ENCODE measurements at places on chromosomes 4 and X.

DNA sequence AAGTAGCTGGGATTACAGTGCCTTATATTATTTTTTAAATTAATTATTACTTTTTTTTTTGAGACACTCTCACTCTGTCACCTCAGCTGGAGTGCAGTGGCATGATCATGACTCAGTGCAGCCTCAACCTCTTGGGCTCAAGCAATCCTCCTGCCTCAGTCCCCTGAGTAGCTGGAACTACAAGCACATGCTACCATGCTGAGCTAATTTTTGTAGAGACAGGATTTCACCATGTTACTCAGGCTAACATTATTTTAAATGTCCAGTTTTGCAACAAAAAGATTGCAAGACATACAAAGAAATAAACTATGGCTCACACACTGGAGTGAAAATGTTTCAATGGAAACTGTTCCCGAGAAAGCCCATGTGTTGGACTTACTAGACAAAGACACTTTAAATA is 59.2 kb downstream of the MND1 start:
- DNase-seq: no peak

GRCh38 chr4:74374561-74375327 is 9.8 kb downstream of the EREG start:
- no peak for DNase-seq

DNA sequence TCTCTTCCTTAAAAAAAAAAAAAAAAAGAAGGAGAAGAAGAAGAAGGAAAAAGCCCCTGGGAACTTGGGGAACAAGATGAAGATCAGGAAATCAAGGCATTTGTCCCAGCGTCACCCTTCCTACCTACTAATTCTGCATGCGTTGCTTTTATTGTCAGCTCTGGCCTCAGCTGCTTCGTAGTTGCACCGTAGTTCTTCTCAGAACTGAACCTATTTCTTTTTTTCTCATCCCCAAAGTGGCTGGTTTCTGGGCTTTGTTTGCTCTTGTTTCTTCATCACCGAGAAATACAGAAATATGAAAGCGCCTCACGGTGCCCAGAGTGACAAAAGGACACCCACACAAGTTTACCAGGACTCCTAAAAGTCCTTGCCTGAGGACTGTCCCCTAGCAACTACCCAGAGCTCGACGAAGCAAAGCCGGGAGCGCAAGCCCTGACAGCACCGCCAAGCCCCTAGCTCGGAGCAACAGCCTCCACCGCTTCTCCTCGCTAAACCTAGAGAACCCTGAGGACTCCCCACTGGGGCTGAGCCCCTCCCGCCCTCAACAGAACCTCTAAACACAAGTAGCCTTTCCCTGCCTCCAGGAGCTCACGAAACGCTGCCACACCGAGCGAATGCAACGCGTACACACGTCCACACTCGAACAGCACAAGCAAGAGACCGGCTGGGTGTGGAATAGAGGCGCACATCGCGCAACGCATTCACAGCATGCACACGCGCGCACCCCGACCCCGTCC is 710 bp downstream of the PRKG2 start:
- no peak for DNase-seq

DNA sequence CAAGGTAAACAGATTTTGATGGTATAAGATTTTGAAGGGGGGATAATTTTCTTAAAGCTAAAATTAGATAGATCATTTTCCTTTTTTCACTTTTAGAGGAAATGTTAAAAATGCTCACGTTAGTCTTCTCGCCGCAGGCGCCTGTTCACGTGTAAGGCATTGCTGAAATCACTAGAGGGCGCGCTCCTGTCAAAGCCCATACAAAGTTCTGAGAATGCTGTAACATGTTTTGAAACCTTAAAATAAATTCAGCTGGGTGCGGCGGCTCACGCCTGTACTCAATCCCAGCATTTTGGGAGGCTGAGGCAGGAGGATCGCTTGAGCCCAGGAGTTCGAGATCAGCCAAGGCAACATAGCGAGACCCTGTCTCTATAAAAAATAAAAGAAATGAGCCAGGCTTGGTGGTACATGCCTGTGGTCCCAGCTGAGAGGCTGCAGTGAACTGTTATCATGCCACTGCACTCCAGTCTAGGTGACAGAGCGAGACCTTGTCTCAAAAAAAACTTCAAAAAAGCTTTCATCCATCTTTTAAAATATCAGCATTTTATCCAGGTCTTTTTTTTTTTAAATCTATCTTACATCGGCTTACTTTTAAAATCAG is 138.0 kb downstream of the RBMX2 start:
- peak; percentile 5 for DNase-seq

DNA sequence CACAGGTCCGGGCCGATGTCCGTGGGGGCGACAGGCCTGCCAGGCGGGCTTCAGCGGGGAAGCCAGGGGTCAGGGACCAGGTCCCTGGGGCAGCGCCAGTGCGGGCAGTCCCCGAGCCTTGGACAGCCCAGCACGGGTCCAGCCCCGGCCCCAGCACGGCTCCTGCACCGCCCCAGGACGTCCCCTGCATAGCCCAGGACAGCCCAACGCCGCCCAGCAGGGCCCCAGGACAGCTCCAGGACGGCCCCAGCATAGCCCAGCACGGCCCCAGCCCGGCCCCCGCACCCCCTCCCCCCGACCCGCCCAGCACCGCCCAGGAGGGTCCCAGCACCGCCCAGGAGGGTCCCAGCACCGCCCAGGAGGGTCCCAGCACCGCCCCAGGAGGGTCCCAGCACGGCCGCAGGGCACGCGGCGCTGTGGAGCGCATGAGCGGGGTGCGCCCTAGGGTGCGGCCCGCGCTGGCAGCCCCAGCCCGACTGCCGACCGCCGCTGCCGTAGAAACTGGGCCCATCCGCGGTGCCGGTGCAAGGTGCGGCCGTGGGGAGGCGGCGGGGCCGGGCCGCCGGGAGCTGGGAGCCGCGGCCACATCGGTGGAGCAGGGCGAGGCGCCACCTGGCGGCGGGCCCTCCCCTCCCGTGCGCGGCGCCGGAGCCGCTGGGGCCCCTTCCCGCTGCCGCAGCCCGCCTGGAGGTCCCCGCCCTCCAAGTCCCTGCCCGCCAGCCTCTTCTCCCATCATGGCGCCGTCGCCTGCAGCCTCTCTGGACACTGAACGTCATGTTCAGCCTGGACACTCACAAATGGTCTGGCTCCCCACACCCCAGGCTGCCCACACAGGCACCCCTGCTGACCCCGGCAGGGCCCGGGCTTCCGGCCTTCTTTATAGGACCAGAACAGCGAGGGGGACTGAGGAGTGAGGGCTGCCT is 106.8 kb upstream of the NKX1-1 start:
- no peak for DNase-seq

DNA sequence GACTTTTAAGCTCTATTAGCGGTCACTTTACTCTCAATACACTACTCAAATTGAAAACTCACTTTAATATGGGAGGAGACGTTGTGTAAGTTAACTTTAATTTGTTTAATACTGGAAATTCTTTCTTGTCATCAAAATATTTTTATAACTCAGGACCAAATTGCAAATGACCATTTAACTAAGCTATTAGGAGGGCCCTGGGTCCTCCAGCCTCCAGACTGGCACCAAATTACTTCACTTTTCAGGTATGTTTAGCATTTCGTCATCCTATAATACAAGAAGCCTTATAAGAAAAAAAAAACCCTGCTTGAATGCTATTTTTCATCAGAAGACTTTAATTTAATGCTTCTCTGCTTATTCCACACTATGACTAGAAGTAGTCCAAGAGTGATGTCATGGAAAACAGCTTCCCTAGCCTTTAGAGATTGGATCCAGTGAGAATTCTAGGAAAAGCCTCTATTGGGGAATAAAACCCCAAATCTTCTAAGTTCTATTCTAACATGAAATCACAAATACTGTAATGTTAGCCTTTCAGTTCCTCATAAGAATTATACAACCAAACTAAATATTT is 6.6 kb downstream of the KLHL15 start:
- no peak for DNase-seq

- no peak for DNase-seq
These were observed 69.6 kb downstream of the CD38 start for GRCh38 chr4:15847746-15848145.

GRCh38 chr4:79864500-79865200 is 208.4 kb downstream of the ANTXR2 start:
- DNase-seq: no peak

DNA sequence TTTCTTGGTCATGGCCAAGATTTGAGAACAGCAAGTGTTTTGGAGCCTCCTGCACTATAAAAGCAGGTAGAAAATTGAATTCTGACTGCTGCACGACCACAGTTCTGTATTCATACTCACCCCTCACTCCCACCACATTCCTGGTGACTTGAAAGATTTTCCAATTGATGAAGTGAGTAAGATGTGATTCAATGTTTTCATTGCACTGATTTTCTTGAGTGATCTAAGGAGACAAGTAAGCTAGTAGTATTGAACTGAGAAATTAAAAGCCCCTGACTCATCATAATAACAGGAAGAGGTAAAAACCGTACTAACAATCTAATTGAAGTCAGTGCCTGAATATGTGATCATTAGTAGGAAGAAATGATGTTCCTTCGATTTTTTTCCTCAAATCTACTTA is 6.1 kb upstream of the SEC24D start:
- no peak for DNase-seq

GRCh38 chrX:110258552-110258951 is 59.3 kb downstream of the AMMECR1 start:
- no peak for DNase-seq

GRCh38 chr4:119210775-119211174 is 1.7 kb upstream of the USP53 start:
- DNase-seq: no peak

GRCh38 chrX:142483965-142484364 is 278.9 kb upstream of the MAGEC2 start:
- no peak for DNase-seq

- no peak for DNase-seq
These were observed 101.3 kb downstream of the CORIN start for GRCh38 chr4:47736555-47736954.

GRCh38 chrX:117996918-117997480 is 119.6 kb downstream of the KLHL13 start:
- no peak for DNase-seq

DNA sequence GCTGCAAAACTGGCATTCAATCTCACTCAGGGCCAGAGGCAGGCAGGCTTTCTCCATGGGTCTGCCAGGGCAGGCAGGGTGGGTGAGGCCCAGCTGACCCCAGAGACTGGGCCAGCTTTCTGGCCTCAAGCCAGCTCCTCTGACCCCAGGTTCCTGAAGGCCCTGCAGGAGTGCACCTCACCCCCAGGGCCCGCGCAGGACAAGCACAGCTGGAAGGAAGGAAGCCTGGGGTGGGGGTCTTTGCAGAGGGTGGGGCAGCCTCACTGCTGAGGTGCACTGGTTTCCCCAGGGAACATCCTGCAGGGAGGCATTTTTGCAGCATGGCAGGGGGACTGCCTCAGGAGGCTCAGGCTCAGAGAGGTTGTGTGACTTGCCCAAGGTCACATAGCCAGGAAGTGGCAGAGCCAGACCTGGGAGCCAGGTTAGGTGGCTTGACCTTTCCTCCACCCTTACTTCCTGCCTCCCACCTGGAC is 31.5 kb upstream of the AFAP1 start:
- no peak for DNase-seq

GRCh38 chr4:168883513-168883912 is 126.5 kb downstream of the CBR4 start:
- DNase-seq: no peak

GRCh38 chrX:13279279-13280018 is 40.4 kb downstream of the ATXN3L start:
- no peak for DNase-seq

DNA sequence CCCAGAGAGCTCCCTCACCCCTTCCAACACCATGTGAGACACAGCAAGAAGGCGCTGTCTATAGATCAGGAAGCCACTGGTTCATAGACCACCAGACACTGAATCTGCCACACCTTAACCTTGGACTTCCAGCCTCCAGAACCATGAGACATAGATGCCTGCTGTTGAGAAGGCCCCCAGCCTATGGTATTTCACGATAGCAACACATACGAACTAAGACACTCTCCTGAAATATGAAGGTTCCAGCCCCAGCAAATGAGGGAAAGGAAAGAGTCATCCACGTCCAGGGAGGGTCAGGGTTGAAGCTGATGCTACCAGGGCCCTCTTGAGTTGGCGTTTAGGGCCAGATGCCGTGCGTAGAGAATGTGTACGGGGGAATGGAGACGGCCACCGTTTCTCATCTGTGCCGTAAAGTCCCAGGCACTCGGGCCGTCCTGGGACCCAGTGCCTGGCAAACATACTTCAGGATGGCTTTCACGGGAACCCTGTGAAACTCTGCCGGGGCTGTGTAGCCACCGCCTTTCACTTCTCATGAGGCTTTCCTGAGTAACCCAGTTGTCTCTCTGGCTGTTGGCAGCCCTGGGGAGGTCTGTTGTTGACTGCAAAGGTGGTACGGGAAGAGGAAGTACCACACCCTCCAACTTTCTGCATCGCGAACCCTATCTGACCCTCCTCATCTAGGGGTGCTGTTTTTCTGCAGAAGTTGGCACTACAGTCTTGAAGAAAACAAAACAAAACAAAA is 17.7 kb upstream of the P2RY8 start:
- no peak for DNase-seq

- DNase-seq: no peak
These were observed 42.8 kb upstream of the CHRNA9 start for GRCh38 chr4:40292313-40292759.

DNA sequence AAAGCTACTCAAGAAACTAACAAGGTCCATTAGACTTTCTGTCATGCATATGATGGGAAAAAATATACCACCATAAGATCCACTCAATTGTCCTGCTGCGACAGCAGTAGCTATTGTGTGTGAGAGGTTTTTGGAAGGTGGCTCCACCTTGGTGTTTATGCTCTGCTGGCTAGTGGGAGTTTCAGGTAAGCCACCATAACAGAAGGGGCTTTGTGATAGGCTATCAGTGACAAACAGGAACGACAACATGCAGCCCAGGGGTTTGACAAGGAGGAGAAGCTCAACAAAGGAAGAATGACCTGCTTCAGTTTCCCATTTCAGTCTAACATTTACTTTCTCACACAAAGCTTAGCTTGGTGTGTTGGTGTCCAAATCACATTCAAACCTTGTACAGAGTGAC is 182.6 kb downstream of the ATOH1 start:
- no peak for DNase-seq

GRCh38 chr4:11133868-11134267 is 294.8 kb downstream of the HS3ST1 start:
- DNase-seq: no peak

GRCh38 chr4:13289391-13289790 is 194.7 kb downstream of the RAB28 start:
- DNase-seq: no peak

- no peak for DNase-seq
These were observed 186.4 kb upstream of the PUDP start for GRCh38 chrX:7334253-7334935.

DNA sequence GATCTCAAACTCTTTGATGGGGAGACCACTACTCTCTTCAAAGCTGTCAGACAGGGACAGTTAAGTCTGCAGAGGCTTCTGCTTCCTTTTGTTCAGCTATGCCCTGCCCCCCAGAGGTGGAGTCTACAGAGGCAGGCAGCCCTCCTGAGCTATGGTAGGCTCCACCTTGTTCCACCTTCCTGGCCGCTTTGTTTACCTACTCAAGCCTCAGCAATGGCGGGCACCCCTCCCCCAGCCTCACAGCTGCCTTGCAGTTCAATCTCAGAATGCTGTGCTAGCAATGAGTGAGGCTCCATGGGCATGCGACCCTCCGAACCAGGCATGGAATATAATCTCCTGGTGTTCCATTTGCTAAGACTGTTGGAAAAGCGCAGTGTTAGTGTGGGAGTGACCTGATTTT is 42.1 kb upstream of the UGT2B10 start:
- DNase-seq: no peak

All from glomerular endothelial cell (primary cell).